ENCODE measurements at places on chromosomes 7 and 10.

DNA sequence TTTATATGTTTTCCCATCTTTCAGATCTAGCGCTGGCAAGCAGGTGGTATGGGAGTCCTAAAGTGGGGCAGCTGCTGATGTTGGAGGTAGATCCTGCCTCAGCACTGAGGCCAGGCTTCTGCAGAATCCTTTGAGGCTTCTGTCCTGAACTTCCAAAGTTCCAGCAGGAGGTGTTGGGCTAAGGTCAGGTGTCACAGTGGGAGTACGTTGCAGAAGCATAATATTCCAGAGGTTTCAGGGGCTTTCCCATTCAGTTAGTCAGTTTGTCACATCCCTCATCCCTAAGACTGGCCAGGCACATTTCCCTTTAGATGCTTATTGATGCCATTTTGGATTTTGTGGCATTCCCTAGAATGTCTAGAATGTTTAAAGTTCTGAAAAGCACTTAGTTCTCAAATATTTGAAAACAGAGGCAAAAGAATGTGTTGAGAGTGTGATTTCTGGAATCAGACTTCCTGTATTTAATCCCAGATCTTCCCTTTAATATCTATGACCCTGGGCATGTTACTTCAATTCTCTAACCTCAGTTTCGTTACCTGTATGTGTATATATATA is 319.1 kb upstream of the PHYHIPL start:
- no peak for DNase-seq

DNA sequence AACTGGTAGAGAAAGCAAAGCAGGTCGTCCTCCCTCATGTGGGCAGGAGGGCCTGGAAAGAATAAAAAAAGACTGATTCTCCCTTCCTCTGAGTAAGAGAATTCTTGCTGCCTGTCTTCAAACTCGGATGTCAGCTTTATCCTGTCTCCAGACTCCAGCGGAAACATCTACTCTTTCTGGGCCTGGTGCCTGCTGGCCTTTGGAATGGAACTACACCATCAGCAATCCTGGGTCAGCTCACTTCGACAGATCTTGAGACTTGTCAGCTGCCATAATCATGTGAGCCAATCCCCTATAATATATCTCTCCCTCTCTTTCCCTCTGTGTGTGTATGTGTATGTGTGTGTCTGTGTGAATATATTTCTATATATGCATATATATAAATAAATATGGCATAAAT is 411.0 kb upstream of the DPP6 start:
- no peak for DNase-seq

DNA sequence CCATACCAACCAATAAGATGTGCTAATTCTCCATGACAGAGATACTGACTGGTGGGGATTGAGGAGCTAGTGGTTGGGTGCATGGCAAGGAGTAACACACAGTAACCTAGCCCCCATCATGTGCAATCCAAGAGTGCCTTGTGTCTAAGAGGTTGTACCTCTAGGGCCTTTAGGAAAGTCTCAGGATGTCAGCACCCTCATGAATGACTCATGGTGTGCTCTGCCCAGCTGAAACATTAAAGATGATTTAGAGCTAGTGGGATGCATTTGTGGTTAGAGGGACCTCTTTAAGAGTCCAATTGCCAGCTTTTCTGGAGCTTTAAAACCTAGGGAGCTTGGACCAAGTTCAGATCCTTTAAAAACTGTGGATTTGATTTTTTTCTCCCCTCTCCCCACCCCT is 181.1 kb downstream of the HERPUD2 start:
- no peak for DNase-seq

DNA sequence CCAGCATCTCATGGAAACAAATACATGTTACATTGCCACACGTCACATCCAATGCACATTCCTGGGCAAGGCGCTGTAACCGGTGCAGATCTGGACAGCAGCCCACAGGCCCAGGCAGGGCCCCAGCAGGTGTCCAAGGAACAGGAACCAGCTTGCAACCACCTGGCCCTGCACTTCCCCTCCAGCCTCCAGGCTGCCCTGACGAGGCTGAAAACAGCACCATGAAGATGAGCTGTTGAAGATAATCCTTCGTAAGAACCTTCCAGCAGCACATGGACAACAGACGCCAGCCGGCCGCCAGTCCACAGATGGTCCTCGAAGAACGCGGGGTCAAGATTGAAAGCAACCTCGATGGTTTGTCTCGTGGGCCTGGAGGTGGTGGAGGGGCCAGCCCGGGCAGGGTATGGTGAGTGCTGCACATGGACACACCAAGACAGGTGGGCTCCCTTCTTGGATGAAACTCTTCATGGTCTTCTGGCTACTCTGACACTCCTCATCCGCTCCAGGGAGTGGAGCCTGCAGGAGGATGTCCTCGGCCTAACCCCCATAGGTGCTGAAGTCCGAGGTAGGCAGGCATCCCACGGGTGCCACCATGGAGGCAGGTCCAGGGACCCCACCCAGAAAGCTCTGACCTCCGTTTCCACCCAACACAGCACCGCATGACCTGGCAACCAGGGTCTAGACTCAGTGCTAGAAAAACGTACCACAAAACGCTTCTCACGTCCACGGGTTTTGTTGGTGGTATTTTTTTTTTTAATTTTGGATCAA is 22.9 kb downstream of the PDGFA start:
- no peak for DNase-seq

DNA sequence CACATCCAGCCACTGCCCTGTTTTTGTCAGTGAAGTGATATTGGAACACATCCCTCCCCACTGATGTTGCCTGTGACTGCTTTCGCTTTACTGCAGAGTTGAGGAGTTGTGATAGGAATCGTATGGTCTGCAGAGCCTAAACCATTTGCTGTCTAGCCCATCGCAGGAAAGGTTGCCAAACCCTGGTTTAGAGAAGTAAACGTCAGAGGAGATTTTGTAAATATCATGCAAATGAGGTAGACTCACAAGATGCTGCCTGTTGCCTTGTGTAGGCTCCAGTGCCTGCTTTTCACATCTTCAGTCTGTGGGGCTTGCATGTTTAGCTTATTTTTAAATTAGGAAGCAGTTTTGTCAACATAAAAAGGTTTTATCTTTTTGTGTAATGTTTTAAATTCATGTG is 107.1 kb downstream of the TRRAP start:
- DNase-seq: no peak
